ENCODE measurements at places on chromosomes 1 and 21.
A peak's percentile ranks its signal among the peaks of the same experiment; 100 is the strongest.

DNA sequence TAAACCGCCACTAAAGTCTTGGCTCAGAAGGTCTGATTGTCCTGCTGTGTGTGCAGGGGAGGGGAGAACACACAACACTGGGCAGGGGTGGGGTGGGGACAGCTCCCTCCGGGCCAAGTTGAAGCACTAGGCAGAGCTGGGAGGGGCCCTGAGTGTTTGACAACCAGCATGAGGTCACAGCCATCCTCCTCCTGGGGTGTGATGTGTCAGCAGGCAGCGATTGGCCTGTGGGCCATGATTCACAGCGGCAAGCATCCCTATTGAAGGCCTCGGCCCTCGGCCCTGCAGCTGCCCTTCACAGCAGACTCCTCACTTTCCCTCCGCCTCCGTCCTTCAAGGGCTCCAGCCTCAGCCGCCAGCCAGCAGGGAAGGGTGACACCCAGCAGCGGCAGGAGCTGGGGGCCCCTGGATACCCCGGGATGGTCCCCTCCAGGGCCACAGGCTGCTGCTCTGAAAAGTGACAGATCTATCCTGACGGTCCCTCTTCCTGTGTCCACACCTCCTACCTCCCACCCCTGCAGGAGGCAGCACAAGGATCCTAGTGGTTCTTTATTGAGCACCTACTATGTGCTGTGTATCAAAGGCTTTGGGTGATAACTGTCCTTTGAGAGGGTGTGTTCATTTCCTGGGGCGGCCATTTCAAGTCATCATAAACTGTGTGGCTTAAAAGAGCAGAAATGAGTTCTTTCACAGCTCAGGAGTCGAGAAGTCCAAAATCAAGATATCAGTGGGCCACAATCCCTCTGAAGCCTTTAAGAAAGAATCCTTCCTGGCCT is 66.0 kb upstream of the SLC25A33 start:
- peak; percentile 4 for DNase-seq

DNA sequence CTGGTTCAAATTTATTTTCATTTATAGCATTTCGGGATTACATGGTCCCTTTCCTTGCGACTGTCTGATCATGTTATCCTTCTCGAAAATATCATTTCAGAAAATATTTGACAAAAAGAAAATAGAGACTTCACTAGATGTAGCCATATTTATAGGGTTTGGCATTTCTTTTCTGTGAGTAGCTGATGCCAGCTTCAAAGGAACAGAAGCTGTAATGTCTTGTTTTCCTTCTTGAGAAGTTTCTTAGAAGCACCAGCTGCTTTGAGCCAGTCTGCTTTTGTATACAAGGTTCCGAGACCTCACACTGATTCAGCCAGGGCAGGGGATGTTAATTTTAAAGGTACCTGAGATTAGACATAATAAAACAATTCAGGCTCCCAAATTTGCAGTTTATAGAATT is 248.2 kb downstream of the ZNF648 start:
- DNase-seq = no peak

- DNase-seq = no peak
Observed at GRCh38 chr1:173639102-173639501, 4.0 kb downstream of the TEX50 start.

- no peak for DNase-seq
Observed at GRCh38 chr1:84757301-84757700, 67.0 kb upstream of the SSX2IP start.

Data from SW 1271 (cell line).